ENCODE measurements at places on chromosomes 7 and 10.

- DNase-seq: no peak
These were observed 71.4 kb upstream of the PRSS58 start for GRCh38 chr7:142329062-142329790.

GRCh38 chr7:137342828-137343261, 688 bp downstream of the PTN start:
- DNase-seq: no peak

- no peak for DNase-seq
These were observed 196.4 kb downstream of the RPS24 start for GRCh38 chr10:78229950-78230675.

GRCh38 chr7:30382607-30383006, 96.0 kb downstream of the NOD1 start:
- DNase-seq: no peak

DNA sequence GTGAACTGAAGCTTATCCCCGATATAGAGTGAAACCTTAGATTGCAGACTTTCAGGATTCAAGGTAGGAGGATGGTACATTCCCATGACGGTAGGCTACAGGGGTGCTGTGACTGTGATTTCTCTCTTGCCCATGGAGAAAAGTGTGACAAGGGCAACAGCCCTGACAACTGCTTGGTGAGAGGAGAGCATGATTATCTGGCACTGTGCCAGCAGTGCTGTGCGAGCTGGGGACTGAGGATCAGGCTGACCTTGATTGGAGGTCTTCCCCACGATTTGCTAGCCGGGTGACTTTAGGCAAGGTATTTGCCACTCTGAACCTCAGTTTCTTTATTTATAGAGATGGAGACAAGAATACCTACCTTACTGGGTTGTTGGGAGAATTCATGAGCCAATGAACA, 229.5 kb downstream of the PTEN start:
- DNase-seq: peak; percentile 12

DNA sequence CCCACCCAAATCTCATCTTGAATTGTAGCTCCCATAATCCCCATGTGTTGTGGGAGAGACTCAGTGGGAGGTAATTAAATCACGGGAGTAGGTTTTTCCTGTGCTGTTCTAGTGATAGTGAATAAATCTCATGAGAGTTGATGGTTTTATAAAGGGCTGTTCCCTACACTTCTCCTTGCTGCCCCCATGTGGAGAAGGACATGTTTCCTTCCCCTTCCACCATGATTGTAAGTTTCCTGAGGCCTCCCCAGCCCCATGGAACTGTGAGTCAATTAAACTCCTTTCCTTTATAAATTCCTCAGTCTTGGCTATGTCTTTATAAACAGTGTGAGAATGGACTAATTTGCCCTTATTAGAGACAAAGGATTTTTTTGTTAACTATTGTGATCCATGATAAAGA, 48.5 kb upstream of the MKX start:
- DNase-seq: no peak

DNA sequence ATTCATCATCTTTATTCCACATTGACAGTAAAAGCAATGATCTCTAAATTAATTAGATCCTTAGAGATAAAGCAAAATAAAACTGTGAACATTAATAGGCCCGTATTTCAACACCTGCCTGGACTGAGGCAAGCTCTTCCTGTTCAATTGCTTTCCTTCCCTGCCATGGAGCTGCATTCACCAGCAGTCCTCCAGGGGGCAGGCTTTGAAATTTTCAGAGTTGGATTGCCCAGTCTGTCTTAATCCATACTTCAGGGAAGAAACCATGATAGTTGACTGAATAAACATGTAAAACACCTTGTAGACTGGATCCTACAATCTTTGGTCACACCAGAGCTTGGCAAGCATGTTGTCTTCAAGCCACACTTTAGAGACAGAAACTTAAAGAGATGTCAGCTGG, 936.6 kb downstream of the NRG3 start:
- DNase-seq: no peak

GRCh38 chr10:28793482-28793881, 116.2 kb downstream of the BAMBI start:
- no peak for DNase-seq

DNA sequence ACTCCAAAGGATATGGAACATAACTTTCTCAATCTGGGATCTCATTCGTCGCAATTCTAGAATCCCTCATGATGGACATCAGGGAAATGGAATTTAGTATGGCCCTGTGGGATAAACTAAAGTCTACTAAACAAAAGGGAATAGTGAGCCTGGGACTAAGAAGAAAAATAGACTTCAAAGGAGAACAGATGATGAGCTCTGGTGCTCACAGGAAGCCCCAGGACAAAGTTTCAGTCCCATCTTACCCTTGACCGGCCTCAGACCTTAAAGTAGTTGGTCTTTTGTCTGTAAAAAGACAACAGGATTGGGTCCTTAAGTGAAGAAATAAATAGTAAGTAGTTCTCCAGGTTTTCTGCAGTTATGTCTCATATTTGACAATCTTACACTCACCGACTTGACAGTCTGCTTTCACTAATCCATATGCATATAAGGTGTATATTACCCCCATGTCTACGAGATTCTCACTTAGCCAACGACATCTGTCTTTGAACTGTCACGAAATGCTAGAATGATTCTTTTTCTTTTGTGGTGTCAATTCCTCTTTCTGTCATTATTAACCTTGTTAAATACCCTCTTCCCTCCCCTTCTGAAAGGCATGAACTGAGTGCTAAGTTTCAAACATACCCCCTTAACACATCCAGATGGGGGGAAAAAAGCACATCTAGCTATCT, 10.9 kb upstream of the IKZF1 start:
- DNase-seq: no peak

GRCh38 chr10:62076891-62077290, 175.4 kb downstream of the ARID5B start:
- peak; percentile 22 for DNase-seq

- DNase-seq: peak; percentile 44
These were observed 131.9 kb upstream of the PCGF5 start for GRCh38 chr10:91088300-91089140.

GRCh38 chr7:137609500-137609899, 237.3 kb downstream of the DGKI start:
- DNase-seq: no peak

GRCh38 chr10:5665373-5666007, 905 bp downstream of the ASB13 start:
- DNase-seq: no peak

- no peak for DNase-seq
These were observed 304.6 kb downstream of the PRPF18 start for GRCh38 chr10:13891128-13892000.

- no peak for DNase-seq
These were observed 280.9 kb upstream of the IGFBP3 start for GRCh38 chr7:46201961-46202360.

DNA sequence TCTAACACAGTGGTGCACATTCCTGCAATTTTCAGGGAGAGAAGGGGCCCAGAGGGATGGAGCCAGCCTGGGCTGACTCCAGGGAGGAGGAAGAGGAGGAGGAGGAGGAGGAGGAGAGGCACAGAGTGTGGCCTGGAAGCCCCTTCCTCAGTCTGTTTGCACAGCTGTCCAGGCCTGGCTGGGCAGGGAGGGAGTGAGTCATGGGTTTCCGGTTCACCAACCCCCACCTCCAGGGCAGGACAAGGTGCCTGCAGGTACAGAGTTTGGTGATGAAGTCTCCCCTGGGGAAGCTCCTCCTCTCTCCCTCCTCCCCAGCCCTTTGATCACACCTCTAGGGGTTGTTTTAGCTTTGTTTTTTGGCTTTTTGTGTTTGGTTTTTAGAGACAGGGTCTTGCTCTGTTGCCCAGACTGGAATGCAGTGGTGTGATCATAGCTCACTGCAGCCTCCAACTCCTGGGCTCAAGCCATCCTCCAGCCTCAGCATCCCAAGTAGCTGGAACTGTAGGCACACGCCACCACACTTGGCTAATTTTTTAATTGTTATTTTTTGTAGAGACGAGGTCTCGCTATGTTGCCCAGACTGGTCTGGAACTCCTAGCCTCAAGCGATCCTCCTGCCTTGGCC, 77.5 kb upstream of the CUX1 start:
- DNase-seq: no peak

DNA sequence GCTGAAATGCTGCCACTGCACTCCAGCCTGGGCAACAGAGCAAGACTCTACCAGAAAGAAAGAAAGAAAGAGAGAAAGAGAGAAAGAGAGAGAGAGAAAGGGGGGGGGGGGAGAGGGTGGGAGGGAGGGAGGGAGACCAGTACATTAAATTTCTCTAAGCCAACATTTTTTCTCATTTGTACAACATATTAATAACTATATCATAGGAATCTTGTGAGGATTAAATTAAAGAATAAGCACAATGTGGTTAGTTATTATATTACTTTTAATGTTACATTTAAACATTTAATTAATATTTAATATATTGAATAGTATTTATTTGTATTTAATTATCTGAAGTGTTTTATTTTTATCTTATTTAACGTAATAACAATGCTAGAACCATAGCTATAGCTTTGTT, 53.1 kb downstream of the PLXDC2 start:
- DNase-seq: no peak

- DNase-seq: no peak
These were observed 8.6 kb upstream of the ELFN1 start for GRCh38 chr7:1661461-1661860.

- no peak for DNase-seq
These were observed 43.2 kb downstream of the ZRANB1 start for GRCh38 chr10:124985162-124985561.

GRCh38 chr7:101241443-101242349, 3.2 kb downstream of the FIS1 start:
- DNase-seq: no peak

All from CD4-positive, alpha-beta T cell treated with Interleukin-17A for 1 hour (primary cell).